ENCODE measurements at places on chromosomes 13 and 19.

DNA sequence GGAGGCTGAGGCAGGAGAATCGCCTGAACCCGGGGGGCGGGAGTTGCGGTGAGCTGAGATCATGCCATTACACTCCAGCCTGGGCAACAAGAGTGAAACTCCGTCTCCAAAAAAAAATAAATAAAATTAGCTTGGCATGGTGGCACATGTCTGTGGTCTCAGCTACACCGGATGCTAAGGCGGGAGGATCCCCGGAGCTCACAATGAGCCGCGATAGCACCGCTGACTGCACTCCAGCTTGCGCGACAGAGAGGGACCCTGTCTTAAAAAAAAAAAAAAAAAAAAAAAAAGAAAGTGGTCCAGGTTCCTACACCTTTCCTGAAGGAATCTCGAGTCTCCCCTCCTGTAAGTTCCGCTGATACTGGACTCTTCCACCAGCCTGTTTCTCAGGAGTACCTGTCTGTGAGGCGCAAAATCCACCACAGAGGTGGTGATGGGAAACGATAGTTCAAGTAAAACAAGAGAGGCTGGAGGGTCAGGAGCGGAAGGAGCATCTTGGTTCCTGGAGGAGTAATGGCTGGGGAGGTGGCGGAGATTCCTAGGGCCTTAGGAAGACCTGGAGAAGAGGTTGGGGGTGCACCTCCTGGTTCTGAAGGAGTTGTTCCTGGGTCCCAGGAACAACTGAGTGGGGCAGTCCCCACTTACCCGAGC lies 471 bp downstream of the FUT1 start:
- no peak for DNase-seq

DNA sequence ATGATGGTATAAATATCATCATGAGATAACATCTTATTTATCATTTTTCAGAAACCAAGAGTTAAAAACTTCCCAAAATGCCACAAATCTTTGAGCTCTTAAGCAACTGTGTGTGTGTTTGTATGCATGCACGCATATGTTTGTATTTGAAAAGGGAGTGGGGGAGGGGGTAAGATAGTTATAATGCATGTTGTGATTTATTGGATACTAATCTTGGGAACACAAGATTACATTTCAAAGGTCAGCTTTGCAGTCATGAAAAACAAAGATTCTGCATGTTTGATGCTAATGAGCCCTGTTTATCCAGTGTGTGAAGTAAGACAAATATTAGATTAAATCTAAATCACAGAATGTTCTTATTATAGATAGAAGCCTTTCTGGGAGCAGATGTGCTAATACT lies 355.9 kb downstream of the DCT start:
- no peak for DNase-seq

DNA sequence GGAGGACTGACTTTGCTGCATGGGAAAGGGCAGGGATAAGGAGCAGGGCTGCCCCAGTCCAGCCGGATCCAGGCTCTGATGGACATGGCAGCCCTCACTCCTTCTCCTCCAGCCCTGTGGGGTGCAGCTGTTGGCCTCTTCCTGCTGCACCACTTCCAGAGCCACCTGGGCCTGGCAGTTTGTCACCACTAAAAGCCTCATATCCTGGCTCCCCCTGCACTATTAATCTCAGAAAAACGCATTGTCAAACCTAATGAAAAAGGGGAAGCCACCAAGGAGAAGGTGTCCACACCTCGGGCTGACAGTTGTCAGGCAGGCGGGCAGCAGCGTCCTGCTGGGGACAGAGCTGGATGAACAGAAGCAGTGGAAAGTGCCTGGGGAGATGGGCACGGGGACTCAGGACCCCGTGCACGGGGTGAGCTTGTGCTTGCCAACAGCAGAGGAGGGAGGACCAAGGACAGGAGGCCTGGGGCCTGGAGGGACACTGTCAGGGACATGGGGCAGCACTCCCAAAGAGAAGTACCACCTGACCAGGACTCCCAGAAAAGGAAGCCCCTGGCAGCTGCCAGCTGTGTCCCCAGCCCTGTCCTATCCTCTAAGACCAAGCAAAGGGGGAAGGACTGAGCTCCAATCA lies 151.1 kb upstream of the TSHZ3 start:
- no peak for DNase-seq

- no peak for DNase-seq
These were observed 322.0 kb upstream of the KLHL1 start for GRCh38 chr13:70430256-70430655.

DNA sequence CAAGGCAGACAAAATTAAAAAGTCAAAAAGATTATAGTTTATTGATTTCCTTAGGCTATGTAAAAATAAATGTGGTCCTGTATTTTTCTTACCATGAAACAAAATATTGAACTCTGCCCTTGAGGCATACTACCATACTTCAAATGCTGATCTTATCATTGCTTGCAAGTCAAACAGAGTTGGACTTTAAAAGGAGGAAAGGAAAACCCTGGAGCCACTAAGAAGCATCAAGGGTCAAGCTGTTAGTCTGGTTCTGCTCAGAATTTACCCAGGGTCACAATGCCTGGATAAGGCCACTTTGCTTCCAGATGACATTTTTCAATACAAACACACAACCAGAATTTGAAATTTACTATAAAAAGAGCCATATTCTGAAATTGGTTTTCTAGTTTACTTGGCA lies 2.2 kb upstream of the FREM2 start:
- DNase-seq: no peak

DNA sequence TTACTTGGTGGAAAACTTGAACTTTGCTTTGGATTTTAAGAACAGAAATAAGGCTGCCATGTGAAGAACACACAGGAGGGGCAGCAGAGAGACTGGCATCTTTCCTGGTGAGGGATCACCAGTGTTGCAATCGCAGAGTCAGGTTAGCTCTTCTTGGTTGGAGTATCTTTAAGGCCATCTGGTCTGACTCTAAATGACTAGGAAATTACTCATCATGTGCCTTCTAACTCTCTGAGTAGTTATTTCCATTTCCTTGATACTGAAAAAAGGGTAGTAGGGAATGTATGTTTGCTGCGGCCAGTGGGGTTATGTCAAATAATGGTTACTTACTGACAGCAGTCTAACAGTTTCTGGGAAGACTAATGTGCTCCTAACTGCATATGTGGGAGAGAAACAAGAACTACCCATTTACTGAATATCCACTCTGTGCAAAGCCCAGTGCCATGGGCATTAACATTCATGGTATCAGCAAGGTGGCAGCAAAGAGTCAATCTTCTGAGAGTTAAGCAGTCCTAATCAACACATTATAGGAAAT lies 122.1 kb downstream of the COG6 start:
- DNase-seq: peak; percentile 97

DNA sequence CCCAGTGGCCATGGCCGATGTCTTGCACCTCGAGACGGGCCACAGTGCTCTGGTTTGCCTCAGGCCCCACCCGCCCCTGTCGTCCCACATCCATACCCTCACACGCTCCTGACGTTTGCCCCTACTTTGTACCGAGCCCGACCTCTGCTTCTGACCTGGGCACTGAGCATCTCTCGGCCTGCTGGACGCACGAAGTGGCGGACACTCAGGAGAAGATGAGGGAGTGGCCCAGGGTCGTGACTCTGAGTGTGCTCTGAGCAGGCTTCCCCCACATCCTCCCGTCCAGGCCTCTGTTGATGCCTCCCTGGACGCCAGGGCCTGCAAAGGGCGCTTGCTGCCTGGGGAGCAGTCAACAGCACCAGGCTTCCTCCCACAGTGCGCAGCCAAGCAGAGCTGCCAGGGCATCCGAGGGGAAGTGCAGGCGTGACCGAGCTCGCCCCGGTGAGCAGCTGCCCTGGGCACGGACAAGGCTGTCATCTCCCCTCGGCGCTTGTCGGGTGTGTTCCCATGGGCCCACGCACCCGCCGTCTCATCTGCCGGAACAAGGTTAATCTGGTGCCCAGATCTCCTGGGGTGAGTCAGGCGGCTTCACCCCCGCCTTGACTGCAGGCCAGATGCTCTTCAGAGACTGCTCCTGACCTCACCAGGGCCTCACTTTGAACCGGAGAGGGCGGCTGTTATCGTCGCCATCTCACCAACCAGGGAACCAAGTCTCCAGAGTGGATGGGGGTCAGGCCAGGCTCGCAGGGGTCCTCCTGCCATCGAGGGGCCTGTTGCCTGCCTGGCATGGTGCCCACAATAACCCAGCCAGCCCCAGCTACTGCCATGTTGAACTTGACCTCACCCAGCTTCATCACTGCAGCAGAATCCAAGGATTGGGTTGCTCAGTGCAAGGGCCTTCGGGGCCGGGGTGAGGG lies 27.2 kb downstream of the COMP start:
- DNase-seq: peak; percentile 86

DNA sequence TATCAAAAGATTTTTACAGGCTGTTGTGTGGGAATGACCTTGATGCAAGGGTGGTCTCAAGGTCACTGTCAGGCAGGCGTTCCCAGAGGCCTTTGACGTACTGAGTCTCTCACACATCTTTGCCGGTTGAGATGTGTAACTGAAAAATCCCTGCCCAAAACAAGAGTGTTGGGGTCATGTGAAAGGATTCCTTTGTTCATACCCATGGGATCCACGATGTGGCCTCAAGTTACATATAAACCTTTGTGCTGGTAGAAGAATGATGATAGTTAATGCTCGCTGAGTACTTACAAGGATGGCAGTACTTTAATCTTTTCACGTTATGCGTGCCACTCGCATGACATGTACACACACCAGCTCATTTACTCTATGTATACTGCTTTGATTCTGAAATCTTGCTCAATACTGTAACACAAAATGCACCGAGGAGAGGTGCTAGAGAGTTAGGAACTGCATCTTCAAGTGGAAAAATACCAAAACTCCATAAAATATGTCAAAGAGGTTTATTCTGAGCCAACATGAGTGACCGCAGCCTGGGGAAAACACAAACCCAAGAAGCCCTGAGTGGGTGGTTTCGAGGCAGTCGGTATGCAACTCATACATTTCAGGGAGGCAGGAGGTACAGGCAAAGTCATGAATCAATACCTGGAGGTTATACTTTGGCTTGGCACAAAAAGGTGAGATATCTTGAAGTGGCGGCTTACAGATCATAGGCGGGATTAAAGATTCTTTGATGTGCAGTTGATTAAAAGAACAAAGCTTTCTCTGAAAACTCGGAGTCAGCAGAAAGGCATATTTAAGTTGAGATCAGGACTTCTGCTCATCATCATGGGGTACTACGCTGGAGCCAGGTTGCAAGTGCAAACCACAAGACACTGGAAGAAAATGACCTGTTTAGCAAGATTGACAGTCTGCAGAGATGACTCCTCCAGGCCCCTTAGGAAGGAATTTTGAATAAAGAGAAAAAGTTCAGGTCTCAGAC lies 87.4 kb upstream of the ARHGEF7 start:
- DNase-seq: peak; percentile 32

- DNase-seq: no peak
These were observed 7.8 kb downstream of the PODNL1 start for GRCh38 chr19:13930402-13930801.

DNA sequence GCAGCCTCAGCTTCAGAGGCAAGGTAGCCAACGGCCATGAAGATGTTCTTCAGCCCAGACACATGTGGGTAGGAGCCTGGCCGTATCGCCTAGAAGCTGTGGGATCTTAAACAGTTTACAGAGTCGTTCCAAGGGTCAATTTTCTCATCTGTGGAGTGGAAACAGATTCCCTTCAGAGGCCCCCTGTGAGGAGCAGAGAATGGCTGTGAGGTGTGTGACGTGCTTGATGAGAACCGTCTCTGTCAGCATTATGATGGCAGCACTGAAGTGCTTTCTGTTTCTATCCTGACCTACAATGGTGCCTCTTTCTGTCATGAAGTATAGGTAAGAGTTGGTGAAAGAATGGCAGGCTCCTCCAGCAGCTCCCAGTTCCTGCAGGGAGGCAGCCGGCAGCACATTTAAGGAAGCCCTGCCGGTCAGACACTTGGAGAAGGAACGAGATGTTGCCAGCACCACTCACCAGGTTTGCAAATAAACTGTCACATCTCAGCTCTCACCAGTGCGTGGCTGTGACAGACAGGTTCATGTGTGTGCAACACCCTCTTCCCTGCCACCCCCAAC lies 277.3 kb downstream of the FOXO1 start:
- DNase-seq: no peak

GRCh38 chr19:17114414-17114831 lies 38.8 kb downstream of the MYO9B start:
- no peak for DNase-seq

- DNase-seq: no peak
These were observed 1139.6 kb upstream of the PCDH9 start for GRCh38 chr13:68369739-68370138.

GRCh38 chr13:77516342-77516789 lies 19.1 kb upstream of the SCEL start:
- peak; percentile 1 for DNase-seq

DNA sequence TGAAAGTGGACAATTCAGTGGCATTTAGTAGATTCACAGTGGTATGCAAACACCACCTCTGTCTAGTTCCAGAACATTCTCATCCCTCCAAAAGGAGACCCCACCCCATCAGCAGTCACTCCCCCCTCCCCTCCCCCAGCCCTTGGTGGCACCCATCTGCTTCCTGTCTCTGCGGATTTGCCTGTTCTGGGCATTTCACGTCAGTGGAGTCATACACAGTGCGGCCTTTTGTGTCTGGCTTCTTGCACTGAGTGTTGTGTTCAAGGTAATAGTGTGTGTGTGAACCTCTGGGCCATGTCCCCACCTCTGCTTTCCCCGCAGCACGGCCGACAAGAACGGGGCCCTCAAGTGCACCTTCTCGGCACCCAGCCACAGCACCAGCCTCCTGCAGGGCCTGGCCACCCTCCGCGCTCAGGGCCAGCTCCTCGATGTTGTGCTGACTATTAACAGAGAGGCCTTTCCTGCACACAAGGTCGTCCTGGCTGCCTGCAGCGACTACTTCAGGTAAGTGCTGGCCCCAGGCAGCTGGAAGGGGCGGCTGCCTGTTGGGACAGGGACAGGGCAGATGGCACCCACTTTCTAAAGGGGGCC lies 19.4 kb upstream of the CRTC1 start:
- no peak for DNase-seq

DNA sequence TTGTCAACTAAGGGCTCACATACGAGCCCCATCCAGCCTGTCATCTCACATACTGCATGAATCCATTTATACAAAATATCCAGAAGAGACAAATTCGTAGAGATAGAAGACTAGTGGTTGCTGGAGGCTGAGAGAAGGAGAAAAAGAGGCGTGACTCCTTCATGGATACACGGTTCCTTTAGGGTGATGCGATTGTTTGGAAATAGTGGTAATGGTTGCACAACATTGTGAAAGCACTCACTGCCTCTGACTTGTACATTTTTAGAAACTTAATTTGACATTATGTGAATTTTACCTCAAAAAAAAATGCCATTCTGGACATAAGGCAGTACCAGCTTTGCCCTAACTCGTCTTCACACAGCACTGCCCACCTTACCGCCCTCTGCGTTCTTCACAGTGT lies 27.3 kb downstream of the IGFL1 start:
- no peak for DNase-seq

DNA sequence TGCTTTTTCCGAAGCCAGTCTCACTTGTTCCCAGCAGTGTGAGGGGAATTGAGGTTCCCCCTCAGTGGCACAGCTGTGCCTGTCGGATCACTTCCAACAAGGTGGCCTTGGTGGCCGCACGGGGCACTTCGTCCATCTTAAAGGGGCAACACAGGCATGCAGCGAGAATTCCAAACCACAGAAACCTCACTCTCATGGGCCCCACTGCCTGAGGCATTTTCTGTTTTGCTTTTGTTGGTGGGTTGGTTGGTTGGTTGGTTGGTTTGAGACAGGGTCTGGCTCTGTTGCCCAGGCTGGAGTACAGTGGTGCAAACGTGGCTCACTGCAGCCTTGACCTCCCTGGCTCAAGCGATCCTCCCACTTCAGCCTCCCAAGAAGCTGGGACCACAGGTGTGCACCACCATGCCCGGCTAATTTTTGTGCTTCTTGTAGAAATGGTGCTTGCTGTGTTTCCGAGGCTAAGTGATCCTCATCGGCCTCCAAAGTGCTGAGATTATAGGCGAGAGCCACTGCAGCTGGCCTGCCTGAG lies 3.7 kb upstream of the NDUFS7 start:
- DNase-seq: no peak

GRCh38 chr13:47621931-47622330 lies 379.1 kb downstream of the SUCLA2 start:
- no peak for DNase-seq
